Tibial artery (tissue), 4 donors: ENCODE measurements at places on chromosomes 7 and 10.

DNA sequence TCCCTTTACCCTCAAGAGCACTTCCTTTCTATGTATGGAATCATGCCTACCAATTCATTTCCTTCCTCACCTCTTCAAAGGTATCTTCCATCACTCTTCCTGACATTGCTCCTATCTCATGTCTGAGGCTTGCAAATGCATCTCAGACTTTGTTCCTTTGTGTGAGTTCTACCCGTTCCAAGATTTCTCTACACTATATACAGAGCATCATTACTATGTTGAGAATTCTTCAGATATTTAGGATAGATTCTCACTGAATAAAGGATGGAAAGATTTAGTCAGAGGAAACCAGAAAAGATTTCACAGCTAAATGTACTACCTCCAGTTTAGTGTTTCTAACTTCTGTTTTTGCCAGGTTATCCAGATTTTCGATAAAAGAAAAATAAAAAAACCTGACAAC is 462.7 kb downstream of the PHTF2 start:
- no peak for DNase-seq

DNA sequence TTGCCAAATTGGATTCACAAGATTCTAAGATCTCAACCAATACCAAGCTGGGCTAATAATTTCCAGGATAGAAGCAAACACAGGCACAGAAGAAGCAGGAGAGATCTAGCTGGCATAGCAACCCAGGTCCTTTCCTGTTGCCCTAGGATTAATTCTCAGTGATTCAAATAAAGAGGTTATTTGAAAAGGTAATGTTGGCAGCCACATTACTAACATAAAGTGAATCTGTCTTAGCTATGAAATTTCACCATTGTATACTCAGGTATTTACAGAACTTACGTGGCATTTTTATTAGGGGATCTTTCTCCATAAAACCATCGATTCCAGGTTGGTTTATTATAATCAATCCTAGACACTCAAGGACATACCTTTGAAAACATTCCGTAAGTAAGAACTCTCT is 379.3 kb upstream of the POM121L12 start:
- DNase-seq, result no peak

- DNase-seq, result no peak
Measured at GRCh38 chr10:98226508-98227144, 41.4 kb downstream of the LOXL4 start.

- DNase-seq, result no peak
Measured at GRCh38 chr7:40329601-40330153, 194.9 kb downstream of the SUGCT start.

- no peak for DNase-seq
Measured at GRCh38 chr10:119219871-119220270, 12.5 kb downstream of the GRK5 start.

GRCh38 chr10:78437407-78437768 is 403.7 kb downstream of the RPS24 start:
- DNase-seq, result no peak

- peak; percentile 84 for DNase-seq
Measured at GRCh38 chr10:114043532-114044246, at the start of gene ADRB1. Gene ADRB1 (plus strand): TSS chr10:114043866. CDS start chr10:114044133, 267 bp downstream.

- DNase-seq, result no peak
Measured at GRCh38 chr7:516216-516605, 3.4 kb downstream of the PDGFA start.

- DNase-seq, result no peak
Measured at GRCh38 chr10:28382525-28383269, 79.8 kb upstream of the MPP7 start.

- DNase-seq, result no peak
Measured at GRCh38 chr7:140404565-140405065, 757 bp downstream of the RAB19 start.

- no peak for DNase-seq
Measured at GRCh38 chr10:84293574-84294016, 34.8 kb upstream of the CCSER2 start.

- no peak for DNase-seq
Measured at GRCh38 chr7:77247206-77247850, 47.7 kb upstream of the FGL2 start.

DNA sequence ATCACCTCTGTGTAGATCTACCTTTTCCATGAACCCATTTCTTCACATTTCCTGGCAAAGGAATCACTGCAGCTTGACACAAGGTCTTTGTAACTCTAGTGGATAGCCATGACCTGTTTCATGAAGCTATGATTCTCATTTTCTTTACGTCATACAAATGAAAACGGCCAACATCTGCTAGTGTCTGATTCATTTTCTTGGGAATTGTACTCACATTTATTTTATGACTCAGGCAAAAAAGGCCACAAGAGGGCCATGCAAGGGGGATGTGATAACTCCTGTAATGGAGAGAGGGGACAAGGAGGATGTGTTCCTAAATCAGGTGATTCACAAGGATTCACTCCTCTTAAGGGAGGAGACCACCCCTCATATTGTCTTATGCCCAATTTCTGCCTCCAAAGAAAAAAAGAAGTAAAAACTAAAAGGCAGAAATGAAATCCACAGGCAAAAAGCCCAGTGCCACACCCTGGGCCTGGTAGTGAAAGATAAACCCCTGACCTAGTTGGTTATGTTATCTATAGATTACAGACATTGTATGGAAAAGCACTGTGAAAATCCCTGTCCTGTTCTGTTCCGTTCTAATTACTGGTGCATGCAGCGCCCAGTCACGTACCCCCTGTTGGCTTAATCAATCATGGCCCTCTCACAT is 249.9 kb downstream of the IPMK start:
- no peak for DNase-seq

GRCh38 chr7:100908512-100908911 is 12.8 kb upstream of the ACHE start:
- no peak for DNase-seq

DNA sequence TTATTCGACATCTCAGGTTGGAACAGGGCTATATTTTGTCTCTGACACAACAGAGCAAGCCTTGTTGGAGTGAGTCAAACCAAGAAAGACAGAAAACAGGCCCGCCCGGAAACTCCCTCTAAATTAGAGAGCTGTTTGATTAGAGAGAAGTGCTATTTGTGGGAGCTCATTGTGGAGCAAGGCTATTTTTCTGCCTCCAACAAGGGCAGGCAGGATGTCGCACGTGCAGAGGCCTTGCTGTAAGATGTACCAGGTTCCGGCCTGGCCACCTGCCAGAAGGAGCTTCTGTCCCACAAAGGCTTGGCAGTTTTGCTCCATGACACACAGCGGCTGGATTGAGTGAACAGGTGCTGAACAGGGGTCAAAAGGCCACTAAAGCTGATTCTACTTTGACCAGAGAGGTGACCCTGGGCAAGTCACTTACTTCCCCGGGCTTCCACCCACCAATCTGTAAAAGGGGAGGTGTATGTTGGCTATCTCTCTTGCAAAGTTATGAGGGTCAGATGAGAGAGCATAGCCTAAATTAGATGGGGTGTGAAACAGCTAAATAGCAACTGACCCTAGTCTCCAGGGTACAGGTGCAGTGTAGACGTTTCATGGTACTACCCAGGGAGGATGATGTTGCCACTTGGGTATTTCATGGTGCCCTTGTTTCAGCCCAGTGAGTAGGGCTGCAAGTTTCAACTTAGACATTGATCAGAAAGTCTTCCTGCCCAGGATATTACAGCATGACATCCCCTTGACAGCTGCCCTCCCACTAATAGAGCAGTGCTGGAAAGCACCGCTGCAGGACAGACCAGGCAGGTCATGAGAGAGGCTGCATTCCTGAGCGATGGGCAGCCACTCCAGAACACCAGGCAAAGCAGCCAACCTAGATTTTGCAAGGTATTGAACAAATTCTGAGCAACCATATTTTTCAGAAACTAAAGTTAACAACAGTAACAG is 62.0 kb downstream of the VSTM4 start:
- no peak for DNase-seq

DNA sequence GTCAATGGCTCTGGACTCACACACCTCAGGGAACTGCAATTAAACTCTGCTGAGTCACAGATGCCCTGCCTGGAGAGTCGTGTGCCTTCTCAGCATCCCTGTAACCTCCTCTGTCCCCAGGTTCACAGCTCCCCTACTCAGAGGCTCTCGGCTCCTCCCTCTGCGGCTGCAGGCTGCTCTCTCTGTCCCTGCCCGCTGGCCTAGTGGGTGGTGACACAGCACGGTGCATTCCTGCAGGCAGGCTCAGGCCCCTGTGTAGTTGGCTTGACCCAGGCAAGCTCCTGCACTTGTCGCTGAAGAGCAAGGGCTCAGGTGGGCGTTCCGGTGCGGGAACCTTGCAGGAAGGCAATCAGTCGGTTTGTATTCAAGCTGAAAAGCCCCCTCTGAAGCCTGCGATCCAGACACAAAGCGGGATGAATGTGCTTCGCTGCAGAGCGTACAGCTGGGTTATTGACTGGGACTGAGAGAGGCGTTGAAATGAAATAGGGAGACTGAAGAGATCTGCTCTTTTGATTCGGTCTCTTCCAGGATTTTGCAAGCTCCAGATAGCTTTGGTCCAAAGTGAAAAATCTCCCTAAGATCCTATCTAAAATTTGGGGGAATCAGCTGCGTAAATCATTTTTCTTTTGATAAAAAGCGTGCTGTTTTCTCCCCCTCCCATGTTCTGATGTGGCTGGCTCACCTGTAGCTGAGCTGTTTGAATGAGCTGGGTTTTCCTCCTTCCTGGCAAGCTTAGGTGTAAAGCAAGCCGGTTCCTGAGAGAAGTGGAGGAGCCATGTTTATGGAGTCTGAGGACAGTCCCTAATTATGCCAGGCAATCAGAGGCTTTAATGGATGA is 208.7 kb upstream of the PHYHIPL start:
- DNase-seq, result no peak

DNA sequence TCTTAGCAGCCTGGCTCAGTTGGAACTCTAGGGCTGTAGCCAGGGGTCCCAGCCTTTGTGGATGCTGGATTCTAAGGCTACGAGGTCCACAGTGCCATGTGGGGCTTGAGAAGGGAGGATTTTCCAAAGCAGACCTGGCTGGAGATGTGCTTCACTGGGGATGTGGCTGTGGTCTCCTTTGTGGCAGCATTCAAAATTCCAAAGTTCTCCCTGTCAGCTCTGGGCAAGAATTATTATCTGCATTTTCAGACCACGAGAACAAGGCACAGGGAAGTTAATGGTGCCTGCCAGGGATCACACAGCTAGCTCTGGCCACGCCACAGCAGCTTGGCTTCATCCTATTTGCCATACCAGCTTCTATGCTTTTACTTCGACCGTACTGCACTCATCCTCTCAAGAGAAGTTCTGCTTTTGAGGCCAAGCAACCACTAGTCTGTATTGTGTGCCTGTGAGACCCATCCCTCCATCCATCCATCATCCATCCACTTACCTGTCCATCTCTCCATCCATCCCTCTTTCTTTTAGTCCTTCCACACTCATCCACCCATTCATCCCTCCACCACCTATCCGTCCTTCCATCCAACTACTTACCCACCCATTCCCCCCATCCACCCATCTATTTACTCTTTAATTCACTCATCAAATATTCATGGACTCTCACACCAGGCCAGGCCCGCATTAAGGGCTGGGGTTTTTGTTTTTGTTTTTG is 71.5 kb downstream of the ZMIZ1 start:
- DNase-seq, result no peak

DNA sequence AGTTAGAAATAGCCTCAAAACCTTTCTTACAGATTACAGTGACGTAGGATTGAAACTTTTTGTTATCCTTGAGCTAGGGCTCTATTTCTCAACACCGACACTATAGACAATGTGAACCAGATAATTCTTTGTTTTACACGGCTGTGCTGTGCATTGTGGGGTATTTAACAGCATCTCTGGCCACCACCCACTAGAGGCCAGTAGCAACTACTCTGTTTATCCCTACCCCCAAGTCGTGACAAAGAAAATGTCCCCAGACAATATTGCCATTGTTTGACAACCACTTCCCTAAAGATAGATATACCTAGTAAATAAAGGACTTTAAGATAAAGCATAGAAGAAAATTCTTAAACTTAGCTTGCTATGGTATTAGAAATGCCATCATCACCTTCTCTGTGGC is 359.6 kb downstream of the ARL4A start:
- no peak for DNase-seq

DNA sequence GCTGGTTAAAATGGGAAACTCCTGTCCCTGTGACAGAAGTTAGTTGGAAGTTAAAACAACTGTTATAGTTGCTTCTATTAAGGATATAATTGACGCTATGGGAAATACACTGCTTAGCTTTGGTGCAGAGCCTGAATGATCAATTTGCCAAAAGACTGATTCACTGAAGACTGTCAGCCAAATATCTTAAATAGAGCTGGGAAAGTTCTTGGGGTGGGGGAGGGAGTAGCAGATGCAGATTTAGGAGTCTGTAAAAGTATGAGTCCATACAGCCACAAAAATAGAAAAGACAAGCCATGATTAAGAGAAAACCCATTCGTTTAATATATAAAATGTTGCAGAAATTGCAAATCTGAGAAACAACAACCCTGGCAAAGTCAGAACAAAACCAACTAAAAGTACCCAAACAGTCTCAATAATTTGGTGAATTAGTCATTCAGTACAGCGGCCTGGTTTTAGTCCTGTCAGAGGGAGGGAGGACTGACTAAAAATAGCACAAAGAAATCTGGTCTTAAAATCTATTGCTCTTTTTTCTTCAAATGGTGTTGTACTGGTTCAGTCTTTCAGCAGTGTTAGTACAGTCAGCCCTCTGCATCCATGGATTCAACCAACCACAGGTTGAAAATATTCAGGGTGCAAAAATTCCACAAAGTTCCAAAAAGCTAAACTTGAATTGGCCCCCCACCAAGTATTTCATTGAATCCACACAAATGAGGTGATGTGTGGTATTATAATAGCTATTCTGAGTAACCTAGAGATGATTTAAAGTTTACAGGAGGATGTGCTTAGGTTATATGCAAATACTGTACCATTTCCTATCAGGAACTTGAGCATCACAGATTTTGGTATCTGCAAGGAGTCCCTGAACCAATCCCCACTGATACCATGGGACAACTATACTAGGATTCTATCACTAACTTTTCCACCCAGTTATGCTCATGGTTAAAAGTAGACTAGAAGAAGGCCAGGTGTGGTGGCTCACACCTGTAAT is 30.0 kb downstream of the STK17A start:
- DNase-seq, result no peak

GRCh38 chr10:42975558-42976340 is 101.1 kb upstream of the RET start:
- peak; percentile 51 for DNase-seq

DNA sequence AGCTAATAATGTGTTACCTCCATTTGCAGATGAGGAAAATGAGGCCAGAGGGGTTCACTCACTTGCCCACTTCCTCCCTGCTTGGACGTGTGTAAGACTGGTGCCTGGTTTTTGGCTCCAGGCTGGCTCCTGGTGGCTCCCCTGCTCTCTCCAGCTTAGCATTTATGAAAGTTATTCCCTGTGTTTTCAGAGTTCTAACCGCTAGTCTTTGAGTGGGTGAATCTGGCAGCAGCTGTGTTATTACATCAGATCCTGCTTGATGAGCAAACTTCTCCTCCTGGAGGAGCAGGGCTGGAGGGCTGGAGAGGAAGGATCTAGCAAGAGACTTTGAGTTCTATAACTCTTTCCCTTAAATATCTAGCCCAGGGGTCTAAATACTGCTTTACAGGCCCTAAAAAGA is 80.9 kb upstream of the AGBL3 start:
- DNase-seq, result peak; percentile 80

- DNase-seq, result no peak
Measured at GRCh38 chr10:44990965-44991364, 9.8 kb upstream of the ZNF22 start.
